ENCODE measurements at places on chromosomes 5 and 9.

DNA sequence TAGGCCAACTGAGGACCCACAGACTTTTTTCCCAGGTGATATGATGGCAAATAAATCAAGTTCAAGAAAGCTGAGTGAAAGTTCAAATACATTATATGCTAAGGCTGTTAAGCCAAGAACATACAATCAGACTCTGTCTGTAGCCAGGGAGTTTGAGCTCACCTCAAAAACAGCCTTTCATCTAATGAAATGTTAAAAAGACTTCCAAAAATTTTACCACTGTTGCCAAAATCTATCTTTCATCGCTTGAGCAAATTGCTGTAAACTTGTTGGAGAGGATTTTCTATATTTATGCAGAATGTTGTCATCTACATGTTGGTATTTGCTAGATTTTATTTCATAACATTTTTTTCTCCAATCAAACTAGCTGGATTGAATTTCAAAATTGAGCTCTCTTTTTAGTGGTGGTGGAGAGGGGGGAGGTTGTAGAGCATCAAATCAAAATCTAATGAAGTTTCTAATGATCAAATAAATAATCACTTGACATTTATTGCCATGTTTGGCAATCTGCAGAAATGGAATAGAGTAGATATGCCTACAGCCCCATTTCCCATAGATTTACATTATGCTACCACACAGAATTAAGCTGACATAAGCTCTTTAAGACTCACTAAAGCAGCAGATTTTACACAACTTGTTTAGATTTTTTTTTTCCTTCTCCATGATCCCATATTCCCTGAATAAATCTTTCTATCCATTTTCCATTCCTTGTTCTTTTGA is 828.9 kb upstream of the ZNF608 start:
- no peak for DNase-seq

GRCh38 chr5:57725658-57726504 is 243.3 kb upstream of the ACTBL2 start:
- DNase-seq, result no peak

DNA sequence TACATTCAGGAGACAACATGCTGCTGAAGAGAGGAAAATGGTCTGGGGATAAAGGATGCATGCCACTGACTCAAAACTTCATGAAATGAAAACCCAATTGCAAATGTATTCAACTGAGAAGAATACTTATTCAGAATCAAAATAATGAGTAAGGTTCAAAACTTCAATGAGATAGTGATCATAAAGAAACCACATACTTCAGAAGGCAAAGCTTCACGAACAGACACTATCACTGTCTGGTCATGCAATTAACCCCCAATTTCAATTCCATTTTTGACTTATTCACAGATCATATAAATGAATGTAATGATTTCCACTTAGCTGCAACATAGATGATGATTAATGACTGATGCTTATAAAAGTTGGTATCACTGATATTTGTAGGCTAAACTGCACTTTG is 33.0 kb upstream of the CTNNAL1 start:
- no peak for DNase-seq

GRCh38 chr5:130111746-130112145 is 207.5 kb downstream of the CHSY3 start:
- no peak for DNase-seq

DNA sequence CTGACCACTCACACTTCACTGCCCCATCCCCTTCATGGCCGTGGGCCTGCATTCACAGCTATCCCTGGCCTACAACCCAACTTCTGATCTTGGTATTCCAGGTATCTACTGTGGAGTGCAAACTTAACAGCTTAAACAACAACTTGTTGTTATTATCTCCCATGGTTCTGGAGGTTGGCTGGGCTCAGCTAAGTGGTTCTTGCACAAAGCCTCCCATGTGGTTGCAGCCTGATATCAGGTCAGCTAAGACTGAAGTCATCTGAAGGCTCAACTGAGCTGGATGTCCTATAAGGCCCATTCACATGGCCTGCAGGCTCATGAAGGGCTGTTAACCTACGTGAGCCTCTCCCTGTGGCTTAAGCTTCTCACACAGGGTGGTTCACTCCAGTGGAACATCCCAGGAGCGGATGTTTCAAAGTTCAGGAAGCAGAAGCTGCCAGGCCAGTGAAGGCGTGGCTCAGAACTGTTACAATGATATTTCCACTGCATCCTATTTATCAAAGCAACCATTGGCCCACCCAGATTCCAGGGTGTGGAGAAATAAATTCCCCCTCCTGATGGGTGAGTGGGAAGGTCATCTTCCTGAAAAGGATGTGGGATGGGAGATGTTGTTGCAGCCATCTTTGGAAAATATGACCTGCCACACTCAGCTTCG is 30.0 kb upstream of the TRIO start:
- no peak for DNase-seq

DNA sequence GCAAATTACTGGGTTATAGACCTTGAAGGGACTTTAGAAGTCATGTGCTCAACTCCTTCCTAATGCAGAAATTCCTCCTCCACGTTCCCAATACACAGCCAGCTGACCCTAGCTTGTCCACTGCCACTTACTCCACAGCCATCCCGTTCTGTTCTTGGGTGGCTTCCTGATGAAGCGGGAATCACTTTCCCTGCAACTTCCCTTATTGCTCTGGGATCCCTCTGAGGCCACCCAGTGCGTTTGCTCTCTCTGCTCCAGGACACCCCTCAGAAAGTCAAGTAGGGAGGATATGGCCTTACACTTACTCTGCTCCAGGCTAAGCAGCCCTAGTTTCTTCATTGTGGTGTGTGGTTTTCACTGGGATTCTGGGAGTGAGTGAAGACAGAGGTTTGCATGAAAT is 55.5 kb downstream of the GALNT12 start:
- no peak for DNase-seq

DNA sequence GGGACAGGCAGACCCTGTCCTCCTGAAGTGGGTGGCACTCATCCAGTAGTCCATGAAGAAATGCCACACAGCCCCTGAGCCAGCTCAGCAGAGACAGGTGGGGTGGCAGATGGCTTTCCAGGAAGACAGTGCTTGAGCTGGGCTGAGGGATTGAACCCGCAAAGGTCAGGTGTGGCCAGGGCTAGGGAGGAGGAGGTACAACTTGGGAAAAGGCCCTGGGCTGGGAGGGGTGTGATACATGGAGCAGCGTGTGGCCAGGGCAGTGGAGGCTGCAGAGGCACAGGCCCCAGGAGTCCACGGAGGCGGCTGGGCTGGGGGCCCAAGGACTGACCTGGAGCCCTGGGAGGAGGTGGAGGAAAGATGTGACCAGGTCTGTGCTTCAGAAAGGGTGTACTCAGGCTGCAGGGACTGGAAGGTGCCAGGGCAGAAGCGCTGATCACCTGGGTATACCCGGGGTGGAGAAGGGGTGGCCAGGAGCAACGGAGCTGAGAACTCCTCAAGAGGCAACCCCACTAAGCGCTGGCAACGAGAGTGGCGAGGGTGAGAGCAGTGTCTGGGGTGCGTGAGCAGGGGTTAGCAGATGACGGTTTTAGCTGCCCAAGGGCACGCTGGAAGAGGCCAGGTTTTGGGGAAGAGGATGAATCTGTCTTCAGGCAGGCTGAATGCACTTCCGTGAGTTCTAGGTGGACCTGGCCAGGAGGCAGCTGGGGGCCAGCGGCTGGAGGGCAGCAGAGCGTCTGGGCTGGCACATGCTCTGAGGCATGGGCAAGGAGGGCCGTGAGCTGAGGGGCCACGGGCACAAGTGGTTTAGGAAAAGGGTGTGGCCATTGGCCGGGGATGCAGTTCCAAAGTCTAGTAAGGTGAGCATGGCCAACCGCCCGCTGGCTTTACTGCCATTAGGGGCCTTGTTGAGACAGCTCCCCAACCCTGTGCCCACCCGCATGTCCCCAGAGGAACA is 3.9 kb upstream of the RABL6 start:
- DNase-seq, result no peak
